ENCODE measurements at places on chromosomes 6 and 20.

- no peak for DNase-seq
Observed at GRCh38 chr6:92826633-92827032, 592.7 kb downstream of the EPHA7 start.

DNA sequence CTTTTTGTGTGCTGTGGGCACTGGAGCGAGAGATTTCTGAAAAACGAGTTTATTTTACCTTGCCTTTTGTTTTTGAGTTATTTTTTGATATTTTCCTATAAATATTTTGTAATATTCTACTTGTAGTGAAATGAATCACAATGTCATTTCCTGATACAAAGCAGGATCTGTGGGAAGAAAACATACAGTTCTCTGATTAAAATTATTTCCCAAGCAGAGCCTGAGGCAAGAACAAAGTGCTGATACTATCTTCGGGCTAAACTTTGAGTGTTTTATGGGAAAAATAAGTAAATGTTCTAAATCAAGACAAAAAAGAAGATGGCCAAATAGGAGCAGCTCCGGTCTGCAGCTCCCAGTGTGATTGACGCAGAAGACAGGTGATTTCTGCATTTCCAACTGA, 33.7 kb upstream of the ELOVL5 start:
- DNase-seq, result no peak

DNA sequence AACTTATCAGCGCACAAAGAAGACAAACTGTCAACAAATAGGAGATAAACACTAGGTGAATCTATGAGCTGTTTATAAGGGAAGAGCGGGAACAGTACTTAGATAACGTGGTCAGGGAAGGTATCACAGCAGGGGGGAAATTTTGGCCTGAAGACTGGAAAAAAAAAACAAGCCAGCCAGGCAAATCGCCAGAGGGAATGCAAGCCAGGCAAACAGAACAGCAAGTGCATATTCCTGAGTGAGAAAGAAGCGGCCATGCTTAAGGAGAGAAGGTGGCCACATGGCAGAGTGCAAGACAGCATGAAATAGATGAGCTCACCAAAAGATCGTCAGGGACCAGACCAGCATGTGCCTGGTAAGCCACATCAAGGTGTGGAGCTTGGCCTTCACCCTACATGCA, 466.5 kb upstream of the ARID1B start:
- no peak for DNase-seq

- no peak for DNase-seq
Observed at GRCh38 chr6:45574885-45575284, 197.2 kb upstream of the SUPT3H start.

DNA sequence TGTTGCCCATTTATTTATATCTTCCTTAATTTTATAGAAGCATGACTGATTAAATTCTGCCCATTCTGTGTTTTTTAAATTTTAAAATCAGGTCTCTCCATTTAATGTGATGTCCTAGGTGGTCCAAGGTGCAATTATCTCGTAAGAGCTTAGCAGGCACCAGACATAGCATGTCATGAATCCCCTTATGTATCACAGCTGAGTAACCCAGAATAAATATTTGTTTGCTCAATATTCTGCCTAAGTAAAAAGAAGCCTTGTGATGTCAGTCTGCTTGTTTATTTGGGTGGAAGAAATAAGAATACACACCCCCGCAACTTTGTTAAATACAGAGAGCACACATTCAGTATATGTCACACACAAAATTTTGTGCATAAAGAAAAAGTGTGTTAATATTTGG, 211.3 kb downstream of the FARS2 start:
- no peak for DNase-seq
